ENCODE measurements at places on chromosomes 16 and 17.

DNA sequence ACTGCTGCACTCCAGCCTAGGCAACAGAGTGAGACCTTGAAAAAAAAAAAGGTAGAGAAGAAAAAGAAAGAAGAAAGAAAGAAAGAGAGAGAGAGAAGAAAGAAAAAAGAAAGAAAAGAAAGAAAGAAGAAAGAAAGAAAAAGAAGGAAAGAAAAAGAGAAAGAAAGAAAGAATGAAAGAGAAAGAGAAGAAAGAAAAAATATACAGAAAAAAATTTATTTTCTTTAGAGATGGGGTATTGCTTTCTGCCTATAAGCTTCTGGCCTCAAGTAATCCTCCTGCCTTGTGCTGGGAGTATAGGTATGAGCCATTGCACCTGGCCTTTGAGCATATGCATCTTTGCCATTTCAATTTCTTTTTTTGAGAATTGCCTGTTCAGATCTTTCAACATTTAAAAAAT is 156.8 kb downstream of the IRX3 start:
- no peak for DNase-seq

GRCh38 chr16:78364556-78364880 is 265.1 kb downstream of the WWOX start:
- DNase-seq, result no peak

- no peak for DNase-seq
Measured at GRCh38 chr16:79250502-79251098, 349.9 kb downstream of the MAF start.

- no peak for DNase-seq
Measured at GRCh38 chr17:55673743-55674506, 48.7 kb downstream of the TMEM100 start.

DNA sequence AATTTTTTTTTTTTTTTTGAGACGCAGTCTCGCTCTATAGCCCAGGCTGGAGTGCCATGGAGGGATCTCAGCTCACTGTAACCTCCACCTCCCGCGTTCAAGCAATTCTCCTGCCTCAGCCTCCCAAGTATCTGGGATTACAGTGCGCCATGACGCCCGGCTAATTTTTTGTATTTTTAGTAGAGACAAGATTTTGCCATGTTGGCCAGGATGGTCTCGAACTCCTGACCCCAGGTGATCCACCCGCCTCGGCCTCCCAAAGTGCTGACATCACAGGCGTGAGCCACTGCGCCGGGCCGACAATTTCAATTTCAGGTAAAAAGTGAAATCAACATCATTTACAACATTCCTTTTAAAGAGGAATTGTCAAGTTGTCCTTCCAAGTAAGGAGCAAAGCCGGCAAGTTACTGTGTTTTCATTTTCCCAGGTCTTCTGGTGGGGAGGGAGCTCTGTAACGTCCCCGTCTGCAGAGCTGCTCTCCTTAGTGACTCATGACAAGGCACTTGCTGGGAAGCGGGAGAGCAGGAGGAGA is 873 bp downstream of the NPLOC4 start:
- DNase-seq, result no peak

DNA sequence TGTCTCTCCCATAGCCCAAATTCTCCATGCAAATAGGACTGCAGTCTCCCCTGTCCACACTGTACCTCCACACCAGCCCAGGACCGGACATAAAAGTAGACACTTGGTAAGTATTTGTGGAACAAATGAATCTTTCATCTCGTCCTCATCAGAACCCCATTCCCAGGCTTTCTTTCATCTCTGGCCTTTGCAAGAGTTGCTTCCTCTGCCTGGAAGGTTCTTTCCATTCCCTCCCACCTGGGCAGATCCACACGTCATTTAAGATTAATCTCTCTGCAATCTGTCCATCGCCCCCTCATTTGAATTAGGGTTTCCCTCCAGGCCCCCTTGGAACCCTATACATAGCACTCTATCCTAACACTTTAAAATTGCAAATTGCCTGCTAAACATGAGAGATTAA is 3.9 kb upstream of the NXPH3 start:
- no peak for DNase-seq

- DNase-seq, result no peak
Measured at GRCh38 chr16:24667244-24667764, 62.1 kb upstream of the TNRC6A start.

Measured in activated CD8-positive, alpha-beta memory T cell treated with anti-CD3 and anti-CD28 coated beads for 1 hour (primary cell).